H54 (cell line): ENCODE measurements at places on chromosomes 2 and 18.

DNA sequence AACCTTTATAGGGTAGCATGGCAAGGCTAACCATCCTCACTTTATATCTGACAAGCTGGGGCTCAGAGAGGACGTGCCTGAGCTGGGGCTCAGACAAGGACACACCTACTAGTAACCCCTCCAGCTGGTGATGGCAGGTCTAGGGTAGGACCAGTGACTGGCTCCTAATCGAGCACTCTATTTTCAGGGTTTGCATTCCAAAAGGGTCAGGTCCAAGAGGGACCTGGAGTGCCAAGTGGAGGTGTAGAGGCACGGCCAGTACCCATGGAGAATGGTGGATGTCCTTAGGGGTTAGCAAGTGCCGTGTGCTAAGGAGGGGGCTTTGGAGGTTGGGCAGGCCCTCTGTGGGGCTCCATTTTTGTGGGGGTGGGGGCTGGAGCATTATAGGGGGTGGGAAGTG, 1.2 kb upstream of the DES start:
- DNase-seq = no peak

GRCh38 chr18:23143016-23143814, 7.9 kb downstream of the CABLES1 start:
- DNase-seq = no peak

GRCh38 chr2:233081232-233081730, 21.1 kb downstream of the INPP5D start:
- DNase-seq = no peak

GRCh38 chr2:158988501-158988900, 20.1 kb downstream of the TANC1 start:
- DNase-seq = no peak

DNA sequence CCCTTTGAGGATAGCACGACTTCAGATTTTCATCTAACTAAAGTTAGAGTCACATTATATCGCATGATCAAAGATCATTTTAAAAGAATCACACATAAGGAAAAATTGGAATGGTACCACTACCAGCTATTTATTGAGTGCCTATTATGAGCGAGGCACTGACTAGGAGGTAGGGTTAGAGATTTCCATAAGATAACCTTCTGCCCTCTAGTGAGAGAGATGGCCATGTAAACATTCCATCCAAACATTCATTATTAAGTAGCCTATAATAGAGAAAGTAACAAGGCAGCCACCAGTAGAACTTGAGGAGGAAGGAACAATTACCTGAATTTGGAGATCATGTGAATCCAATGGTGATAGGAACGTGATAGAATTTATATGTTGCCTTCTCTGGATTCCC, 25.4 kb upstream of the GLS start:
- no peak for DNase-seq

DNA sequence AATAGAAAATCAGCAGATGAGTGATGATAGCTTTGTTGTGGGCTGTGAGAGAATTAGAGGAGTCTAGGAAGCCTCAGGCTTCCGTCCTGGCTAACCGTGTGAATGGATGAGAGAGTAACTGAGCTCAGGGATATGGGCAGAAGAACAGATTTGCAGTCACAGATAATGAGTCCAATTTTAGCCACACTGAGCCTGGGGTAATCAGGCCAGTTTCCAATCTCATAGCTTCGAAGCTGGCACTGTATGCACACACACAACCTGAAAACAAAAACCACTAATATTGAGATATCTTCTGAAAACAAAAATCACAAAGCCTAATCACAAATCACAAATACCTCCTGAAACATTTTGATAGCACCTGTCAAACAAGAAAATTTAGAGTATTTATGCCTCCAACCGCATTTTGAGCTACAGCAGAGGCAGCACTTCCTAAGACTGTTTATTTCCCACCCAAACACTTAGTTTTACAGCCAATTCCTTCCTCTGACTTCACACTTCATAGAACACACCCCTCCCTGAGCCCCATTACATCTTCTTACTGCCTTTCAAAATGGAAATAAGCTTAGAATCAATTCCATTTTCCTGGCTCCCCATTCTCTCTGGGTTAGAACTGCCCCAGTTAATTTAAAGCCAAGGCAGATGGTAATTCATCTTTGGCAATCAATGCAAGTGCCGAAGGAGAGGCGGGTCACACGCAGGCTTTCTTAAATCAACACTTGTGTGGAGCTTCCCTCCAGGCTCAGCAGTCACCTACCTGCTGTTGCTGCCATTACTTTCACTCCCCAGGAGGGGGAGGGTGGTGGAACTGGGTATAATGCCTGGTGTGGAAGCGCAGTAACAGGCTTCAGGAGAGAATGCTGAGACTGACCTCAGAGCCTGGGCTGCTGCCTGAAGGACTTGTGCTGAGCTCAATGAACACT, 18.9 kb downstream of the TTR start:
- DNase-seq = no peak

- DNase-seq = peak; percentile 1
Measured at GRCh38 chr18:21004726-21005125, 106.9 kb downstream of the ROCK1 start.

- DNase-seq = no peak
Measured at GRCh38 chr2:625415-626333, 51.5 kb downstream of the TMEM18 start.

- no peak for DNase-seq
Measured at GRCh38 chr2:143632751-143633374, 503.6 kb downstream of the ARHGAP15 start.

- no peak for DNase-seq
Measured at GRCh38 chr2:554444-554843, 122.8 kb downstream of the TMEM18 start.

GRCh38 chr2:36134281-36134680, 221.3 kb upstream of the CRIM1 start:
- no peak for DNase-seq

DNA sequence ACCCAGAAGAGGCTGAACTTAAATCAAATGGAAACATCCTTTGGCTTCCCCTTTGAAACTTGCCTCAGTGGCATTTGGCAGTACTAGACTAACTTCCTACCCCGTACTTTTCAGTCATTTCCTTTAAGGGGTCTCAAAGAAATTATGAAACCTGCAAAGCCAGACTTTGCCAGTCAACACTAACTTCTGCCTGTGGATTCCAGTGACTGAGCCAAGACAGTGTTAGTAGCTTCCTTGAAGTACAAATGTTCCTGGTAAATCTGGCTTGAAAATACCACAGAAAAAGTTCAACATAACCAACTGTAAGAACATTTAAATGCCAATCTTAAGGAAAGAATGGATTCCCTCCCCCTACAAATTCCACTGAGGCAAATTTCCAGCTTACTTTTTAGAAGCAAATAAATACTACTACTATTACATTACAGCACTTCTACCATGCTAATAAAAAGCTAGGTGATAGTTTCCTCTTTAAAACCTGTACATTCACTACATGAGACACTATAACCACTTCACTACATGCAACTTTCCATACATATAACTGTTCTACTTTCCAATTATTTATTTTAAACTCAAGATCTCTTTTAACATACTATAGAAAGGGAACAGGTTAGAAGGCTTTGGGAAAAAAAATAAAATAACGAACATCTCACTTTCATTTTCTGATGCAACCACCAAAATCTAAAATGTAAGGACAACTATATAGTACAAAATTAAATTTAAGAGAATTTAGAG, 2.4 kb downstream of the PELI1 start:
- DNase-seq = no peak

DNA sequence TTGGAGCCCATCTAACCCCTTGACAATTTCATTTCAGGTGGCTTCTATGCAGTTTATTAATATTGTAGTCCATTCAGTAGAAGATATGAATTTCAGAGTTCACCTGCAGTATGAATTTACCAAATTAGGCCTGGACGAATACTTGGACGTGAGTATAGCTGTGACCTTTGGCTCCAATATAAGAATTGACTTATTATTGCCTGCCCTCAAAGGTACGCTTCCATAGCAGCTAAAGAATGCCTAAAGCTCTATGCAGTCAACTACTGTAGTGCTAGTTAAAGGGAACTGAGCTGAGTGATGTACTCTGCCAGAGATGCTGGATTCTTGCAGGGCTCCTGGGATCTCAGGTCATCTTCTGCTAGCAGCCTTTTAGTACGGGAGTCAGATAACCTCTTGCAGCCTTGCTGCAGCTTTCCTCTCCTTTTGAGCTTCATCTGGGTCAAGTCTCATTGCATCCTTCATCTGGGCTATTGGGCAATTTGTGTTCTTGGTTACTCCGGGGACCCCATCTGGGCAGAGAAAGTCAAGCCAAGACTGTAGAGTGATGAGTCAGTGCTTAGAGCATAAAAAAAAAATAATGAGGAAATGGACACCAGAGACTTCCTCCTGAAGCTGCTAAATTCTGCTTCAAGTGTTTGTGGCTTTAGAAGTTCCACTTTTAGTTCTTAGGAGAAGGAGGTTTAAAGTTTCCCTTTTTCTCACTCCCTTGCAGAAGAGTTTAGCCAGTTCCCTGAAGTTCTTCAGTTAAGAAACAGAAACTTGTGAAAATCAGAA, 105.6 kb downstream of the PRPF40A start:
- peak; percentile 9 for DNase-seq

DNA sequence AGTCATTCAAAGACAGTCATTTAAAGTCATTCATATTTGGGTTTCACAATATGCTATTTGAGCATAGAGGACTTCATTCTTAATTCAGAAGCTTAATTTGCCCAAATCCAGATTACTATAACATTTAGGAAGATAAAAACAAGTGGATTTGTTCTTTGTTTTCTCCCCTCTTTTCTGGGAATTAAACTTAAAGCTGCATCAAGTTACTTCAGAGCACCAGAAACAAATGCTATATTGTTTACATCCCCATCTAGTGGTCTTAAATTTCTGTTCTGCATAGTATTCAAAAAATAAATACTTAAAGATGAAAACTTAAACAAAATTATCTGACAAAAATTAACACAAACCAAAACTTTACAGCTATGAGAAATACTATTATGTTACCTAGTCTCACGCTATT, 34.7 kb upstream of the MARCHF7 start:
- DNase-seq = no peak

DNA sequence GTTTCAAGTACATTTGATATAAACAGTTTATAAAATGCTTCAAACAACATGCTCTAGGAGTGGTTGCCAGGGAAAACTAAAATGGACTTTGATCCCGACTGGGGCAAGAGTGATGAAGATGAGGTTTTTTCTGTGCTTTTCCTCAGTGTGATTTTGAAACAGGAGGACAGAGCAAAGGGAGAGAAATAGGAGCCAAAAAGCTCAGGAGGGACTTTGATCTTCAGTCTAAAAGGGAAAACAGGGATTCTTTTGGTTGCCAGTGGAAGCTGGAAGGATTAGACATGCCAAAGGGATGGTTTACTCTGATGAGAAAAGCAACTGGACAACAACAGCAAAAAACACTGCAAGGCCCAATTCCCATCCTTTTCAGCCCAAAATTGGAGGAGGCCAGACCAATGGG, 95.5 kb downstream of the LTBP1 start:
- no peak for DNase-seq

DNA sequence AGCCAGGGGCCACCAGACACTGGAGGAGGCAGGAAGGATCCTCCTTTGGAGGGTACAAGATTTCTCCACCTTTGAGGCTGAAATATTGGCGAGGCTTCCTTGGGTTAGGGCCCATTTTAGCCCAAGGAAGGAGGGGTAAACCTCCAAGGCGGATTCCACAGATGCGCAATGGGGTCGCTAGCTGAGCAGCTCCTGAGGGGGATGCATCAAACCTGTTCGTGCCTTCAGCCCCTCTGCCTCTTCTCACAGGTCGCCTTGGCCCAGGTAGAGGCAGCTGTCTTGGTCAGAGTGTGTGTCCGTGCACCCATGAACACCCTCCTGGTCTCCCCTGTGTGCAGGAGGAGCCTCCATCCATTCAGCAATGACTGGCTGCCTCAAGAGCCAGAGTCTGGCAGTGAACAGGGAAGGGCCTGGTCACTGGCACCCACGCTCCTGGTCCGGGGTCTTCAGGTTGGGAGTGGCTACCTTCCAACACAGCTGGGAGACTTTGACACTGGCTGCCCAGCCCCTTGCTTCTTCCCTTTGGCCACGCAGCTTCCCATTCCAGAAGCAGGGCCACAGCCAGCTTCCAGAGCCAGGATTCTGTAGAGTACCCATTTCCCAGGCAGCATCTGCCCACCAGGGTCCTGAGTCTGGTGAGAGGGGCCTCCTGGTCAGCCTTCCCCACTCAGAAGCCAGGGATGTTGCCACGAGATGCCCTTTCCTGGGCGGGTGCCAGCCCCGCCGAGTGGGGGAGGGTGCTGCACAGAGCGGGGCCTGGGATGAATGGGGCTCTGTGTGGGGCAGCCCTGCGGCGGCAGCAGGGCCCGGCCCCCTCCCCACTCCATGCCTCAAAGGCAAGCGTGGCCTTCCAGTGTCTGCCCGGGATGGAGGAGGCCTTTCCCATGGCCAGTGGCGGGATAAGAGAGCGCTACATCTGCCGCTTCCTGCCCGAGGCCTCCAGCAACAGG, 95.8 kb upstream of the GPC1 start:
- no peak for DNase-seq

- no peak for DNase-seq
Measured at GRCh38 chr18:41887100-41887499, 67.9 kb upstream of the PIK3C3 start.

- peak; percentile 48 for DNase-seq
Measured at GRCh38 chr2:230866756-230867523, 2.2 kb downstream of the ITM2C start.

GRCh38 chr2:65361623-65362022, 70.8 kb downstream of the SPRED2 start:
- DNase-seq = no peak

DNA sequence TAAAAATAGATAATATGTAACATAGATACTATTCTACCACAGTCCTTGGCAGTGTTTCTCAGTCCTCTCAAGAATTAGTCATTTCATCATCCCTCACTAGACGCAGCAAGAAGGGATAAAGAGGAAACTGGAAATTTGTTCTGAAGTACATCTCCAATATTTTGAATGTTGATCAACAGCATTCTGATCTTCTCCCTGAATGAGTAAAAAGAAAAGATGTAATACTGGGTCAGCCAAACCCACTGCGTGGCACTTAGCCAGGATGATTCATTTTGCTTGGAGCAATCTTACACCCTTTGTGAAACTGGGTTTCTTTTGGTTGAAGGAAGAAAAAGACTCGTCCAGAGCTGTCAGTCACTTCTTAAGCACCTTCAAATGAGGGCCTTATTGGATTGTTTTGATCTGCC, 54.1 kb downstream of the TAF1B start:
- DNase-seq = peak; percentile 20

DNA sequence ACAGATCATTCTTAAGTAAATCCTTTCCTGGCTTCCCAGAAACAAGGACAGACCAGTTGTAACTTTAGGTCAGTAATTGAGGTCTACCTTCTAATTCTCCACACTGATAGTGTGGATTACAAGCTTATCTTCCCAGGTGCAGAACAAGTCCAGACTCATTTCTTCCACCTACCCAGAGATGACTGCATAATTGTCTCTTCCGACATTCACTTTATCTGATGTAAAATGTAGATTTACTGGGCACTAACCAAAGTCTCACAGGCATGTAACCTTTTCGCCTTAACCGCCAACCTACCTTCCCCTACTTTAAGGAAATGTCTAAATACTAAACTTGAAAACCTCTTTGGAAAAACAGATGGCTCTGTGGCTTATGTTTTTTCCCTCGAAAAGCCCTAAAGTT, 96.2 kb downstream of the NCK2 start:
- no peak for DNase-seq

GRCh38 chr2:439556-440402, 151.9 kb upstream of the ALKAL2 start:
- no peak for DNase-seq

GRCh38 chr2:219592736-219593135, 4.9 kb upstream of the STK11IP start:
- DNase-seq = no peak
